Inflammatory macrophage treated with lipopolysaccharide for 1 hour (primary cell): ENCODE measurements at places on chromosomes 13 and 19.

DNA sequence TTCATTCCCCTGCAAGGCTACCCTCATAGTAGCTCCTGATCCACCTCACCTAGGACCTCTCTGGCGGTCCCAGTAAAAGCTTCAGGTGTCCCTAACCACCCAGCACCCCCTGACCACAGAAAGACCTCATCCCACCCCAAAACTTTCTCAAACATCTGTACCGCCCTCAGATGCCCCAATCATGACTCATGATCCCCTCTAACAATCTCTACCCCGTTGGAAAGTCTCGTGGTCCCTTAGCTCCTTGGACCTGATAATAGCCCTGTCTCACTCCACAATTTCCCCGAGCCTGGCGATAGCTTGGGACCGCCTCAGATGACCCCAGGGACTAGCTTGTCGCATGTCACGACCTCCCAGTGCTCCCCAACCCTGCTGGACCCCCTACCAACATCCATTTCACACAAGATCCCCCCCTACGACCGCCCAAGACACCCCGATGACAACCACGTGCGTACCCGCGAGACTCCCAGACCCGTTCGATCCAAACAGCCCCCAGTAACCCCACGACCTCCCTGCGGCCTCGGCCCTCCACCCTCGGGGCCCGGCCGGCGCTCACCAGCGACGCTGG is 450 bp downstream of the NDUFA11 start:
- peak; percentile 28 for DNase-seq

GRCh38 chr19:39500543-39500942 is 1.8 kb downstream of the DLL3 start:
- no peak for DNase-seq

- DNase-seq = no peak
These were observed 48.1 kb downstream of the TNFRSF19 start for GRCh38 chr13:23618341-23618740.

DNA sequence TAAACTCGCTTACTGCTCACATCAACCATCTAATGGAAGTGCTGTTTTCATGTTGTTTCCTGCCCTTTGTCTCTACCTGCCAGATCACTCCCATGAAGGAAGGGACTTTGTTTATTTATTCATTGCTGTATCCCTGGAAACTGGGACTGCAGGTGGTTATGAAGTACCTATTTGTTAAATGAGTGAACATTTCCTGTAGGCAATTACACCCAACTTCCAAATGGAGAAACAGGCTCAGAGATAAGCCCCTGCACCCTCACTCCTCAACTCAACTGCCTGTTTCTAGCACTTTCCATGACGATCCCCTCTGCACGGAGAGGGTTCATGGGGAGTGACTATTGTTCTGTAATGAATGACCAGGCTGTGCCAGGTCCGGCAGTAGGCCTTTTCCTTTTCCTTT is 1.9 kb upstream of the SELENOW start:
- DNase-seq = no peak

- no peak for DNase-seq
These were observed 31.8 kb upstream of the CBY2 start for GRCh38 chr13:45670189-45670885.

DNA sequence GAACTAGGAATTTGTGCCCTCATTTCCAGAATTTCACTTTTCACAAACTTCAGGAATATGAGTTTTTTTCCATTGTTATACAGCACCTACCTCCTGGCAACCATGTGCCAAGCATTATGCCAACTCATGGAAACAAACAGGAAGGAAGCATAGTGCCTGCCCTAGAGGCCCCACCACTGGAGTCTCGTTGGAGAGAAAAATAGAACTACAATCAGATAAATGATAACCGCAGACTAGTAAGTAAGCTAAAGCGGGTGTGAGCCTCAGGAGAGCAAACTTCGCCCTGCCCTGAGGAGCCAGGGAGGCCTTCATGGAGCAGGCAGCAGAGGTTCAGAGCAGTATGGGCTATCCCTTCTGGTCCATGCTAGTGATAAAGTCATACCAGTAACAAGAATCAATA is 75.9 kb downstream of the FRY start:
- DNase-seq = no peak

- no peak for DNase-seq
These were observed 222.0 kb downstream of the ZNF536 start for GRCh38 chr19:30593975-30594745.

DNA sequence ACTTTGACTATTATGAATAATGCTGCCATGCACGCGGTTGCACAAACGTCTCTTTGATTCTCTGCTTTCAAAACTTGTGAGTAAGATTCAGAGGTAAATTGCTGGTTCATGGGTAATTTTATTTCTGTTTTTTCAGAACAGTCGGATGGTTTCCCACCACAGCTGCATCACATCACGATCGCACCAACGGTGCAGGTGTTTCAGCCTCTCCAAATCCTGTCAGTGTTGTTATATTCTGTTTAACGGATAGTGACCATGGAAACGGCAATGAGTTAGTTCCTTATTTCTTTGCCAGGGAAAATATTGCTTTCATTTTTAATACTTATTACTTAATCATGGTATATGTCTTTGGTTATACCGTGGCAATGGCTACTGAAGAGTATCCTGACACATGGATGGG is 19.1 kb upstream of the ZNF835 start:
- no peak for DNase-seq

GRCh38 chr13:92028695-92029094 is 630.3 kb downstream of the GPC5 start:
- no peak for DNase-seq

DNA sequence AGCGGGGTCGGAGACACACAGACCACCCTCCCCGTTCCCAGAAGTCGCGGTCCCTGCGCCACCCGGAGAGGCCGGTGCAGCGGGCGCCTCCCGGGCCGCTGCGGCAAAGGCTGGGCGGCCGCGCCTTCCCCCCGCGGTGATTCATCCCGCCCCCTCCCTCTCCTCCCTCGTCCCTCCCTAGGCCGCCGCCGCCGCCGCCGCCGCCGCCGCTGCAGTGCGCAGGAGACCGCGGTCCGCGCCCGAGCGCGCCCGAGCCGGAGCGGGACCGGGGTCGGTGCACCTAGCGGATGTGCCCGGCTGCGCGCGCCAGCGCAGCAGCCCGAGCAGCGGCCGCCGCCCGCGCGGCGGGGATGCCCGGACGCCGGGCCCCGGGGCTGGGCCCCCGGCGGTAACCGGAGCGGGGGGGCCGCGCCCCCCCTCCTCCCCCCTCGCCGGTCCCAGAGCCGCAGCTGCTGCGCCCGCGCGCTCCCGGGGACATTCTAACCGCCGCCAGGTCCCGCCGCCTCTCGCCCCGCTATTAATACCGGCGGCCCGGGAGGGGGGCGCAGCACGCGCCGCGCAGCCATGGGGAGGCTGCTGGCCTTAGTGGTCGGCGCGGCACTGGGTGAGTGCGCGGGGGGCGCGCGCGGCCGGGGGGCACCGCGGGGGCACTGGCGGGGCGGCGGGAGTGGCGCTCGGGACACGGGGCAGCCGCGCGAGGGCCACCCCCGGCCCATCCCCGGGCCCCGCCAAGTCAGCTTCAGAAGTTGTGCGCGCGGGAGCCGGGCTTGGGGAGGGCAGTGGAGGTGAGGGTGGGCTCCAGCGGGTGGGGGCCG is at the start of gene SCN1B:
Gene SCN1B, plus strand, starts transcription at position 214 of the 815 bp plus-strand sequence. Its CDS starts 351 bp downstream, at position 565.
- DNase-seq = peak; percentile 78

DNA sequence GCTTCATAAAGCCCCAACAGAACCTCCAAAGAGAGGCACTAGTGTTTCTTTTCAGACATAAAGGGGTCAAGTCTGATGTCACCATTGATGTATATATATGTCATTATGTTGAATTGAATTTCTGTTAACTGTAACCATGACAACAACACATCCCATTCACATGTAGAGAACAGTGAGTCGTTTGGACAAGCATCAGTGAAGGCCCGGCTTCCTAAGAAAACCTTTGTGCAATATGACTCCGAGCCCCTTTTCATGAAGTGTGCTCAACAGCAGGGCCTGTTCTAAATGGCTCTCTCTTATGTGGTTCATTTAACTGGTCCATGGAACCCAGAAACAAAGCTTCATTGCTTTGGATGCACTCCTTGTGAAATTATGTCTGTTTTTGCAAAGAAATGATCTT is 67.2 kb upstream of the UBL3 start:
- no peak for DNase-seq

DNA sequence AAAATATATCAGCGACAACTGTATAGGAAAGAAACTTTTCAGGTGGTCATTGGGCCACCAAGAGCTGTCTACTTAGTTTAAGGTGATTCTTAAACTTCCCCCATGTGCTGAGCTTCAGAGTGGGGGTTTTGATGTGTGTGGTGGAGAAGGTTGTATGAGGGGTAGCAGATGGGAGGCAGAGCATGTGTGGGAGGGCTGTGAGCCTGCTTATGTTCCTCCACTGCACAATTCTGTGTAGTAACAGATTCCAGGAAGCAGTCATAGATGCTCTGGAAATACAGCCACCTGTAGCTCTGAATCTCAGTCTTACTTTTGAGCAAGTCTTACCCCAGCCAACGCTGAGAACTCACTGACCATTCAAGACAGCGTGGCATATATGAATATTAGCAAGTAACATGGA is 95.3 kb upstream of the SPATA13 start:
- no peak for DNase-seq

- peak; percentile 98 for DNase-seq
These were observed 2.1 kb upstream of the CCL25 start for GRCh38 chr19:8050274-8051096.

DNA sequence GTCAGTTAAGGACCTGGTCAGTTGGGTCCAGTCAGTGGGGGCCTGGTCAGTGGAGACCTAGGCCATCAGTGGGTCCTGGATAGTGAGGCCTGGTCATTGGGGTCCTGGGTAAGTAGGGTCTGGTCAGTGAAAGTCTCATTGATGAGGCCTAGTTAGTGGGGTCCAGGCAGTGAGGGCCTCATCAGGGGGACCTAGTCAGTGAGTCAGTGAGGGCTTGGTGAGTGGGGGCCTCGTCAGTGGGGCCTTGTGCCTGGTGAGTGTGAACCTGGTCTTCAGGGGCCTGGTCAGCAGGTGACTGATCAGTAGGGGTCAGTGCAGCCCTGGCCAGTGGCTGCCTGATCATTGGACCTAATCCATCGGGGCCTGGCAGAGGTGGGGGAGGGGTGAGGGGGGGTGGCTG is 42.6 kb upstream of the TPM4 start:
- no peak for DNase-seq

DNA sequence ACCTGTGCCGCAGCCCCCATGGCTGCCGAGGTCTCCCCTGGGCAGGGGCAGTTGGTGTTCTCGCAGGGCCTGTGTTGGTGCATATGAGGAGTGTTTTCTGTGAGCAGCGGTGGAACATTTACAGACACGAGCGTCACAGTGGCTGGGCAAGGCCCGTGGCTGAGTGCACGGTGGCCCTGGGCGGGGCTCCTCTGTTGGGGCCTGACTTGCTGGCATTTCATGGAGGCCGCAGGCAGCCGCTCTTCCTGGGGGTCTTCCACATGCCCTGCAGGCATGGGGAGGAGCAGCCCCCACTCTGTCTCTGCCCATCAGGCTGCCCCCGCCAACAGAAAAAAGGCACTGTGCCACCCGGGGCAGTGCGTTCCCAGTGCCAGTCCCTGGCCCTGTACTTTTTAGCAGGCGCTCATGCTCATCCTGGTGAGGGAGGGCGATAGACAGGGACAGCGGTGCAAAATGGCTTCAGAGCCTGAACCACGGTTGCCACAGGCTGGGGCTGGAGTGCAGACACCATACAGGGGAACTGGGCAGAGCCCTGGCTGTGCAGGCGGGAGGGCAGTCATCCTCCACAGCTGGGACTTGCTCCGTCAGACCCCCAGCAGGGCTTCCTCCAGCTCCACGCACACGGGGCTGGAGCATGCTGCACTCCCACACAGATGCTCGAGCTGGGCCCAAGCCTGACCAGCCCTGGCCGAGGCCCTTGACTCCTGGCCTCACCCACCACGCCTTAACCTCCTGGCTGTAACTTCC is 23.5 kb downstream of the TFDP1 start:
- no peak for DNase-seq
